NCI-H1930 (cell line): ENCODE measurements at places on chromosomes 13 and 19.

DNA sequence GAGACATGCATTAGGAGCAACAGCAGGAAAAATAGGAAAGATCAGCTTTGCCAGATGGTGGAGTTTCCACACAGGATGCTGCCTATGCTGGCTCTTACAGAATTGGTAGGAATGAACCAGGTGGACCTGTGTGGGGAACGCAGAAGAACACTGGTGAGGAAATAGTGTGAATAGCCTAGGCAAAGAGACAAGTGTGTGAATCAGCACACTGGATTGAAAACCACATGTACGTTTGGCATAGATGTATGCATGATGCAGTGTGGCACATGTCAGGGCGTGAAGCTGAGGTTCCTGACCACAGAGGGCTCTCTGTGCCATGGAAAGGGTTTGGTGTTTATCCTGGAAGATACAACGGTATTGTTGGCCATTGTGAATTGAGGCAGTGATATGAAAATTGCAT, 156.5 kb upstream of the SLC10A2 start:
- DNase-seq = no peak

GRCh38 chr13:39766464-39767158, 111.1 kb downstream of the COG6 start:
- DNase-seq = no peak

GRCh38 chr19:16036397-16036925, 39.8 kb upstream of the TPM4 start:
- DNase-seq = no peak

- DNase-seq = no peak
Measured at GRCh38 chr13:68908879-68909278, 1198.7 kb upstream of the ATXN8OS start.

GRCh38 chr13:83423381-83423780, 458.9 kb downstream of the SLITRK1 start:
- no peak for DNase-seq

GRCh38 chr19:41325947-41326706, 16.2 kb downstream of the CCDC97 start:
- DNase-seq = no peak

DNA sequence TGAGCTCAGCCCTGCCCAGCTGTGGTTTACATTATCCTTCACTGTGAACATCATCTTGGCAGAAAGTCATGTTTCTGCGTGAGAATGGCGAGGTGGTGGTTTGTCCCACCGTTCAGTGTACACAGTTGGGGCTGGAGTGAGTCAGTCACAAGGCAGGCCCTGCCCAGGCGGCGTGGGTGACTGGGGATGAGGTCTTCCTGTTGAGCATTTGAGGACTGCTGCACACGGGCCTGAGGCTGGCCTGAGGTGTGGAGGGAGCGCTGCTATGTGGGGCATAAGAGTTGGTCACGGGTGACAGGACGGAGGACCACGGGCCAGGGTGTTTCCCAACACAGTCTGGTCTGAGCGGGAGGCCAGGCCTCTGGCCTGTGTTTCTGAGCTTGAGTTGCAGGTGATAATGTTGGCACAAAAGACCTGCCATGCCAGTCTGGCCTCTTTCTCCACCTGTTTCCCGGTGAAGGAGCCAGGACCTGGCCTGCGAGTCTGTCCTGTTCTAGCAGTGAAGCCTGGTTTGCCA, 13.4 kb upstream of the C19orf33 start:
- no peak for DNase-seq

GRCh38 chr19:49212016-49212701, 54.6 kb downstream of the TRPM4 start:
- no peak for DNase-seq

DNA sequence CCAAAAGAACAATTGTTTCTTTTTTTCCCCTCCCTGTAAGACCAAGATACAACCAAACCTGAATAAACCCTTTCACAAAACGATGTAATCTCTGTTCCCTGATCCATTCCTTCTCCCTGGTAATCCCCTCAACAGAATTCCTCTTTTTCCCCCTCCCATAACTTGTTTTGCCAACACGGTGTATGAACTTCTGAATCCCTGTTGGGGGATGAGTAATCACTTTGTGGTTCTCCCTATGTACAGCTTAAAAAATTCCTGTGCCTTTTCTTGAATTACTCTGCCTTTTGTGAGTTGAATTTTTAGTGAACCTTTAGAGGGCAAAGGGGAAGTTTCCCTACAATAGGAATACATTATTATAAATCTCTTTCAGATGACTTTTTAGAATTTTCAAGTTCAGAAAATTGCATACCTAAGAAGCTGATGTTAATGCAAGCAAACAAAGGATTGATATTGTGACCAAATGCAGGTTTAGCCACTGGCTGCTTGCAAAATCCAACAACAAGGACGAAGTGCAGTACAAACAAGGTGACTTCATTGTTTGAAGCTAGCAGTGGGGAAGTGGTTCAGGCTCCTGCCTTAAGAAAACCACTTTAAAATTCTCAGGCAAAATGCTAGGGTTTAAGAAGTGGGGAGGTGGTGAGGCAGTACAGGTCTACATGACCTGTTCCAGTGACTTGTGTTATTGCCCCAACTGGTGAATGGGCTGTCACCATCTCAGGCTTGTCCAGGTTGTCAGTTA, 15.0 kb upstream of the EPSTI1 start:
- DNase-seq = no peak

DNA sequence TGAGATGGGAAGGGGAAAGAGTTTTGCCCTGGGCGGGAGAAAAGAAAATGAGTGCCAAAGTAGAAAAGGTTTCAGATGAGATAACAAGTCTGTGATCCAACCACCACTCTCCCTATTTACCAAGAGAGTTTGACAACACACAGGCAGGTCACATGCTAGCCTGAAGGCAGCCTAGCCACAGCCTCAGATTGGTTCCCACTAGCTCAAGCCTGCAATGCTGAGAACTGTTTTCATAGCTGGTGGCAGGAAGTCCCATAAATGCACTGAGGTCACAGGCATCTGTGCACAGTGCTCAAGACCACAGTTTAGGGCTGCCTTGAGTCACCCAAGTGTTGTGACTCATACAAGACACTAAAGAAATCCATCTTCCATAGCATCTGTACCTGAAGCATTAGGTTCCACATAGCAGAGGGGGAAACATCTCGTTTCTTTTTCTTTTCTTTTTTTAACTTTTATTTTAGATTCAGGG, 18.5 kb upstream of the POP4 start:
- no peak for DNase-seq

DNA sequence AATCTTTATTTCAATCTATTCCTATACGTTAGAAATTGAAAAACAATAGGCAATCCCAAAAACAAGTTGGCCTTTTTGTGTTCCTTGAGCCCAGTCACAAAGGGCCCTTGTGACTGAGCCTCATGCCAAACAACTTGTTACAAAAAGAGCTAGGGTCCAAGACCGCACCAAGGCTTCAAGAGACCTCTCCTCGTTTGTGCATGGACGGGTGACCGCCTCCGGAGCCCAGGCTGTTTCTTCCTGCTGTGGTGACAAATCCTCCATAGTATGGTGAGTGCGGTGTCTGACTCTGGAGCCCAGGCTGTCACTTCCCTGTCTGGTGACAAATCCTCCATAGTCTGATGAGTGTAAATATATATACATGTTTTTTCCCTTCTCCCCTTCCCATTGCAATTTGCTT, 63.7 kb downstream of the ZNF93 start:
- DNase-seq = no peak

- DNase-seq = no peak
Measured at GRCh38 chr13:39132286-39133230, 94.3 kb downstream of the NHLRC3 start.

- DNase-seq = no peak
Measured at GRCh38 chr19:53388168-53388567, 6.8 kb upstream of the ZNF765 start.

GRCh38 chr13:30721936-30722335, 13.4 kb upstream of the ALOX5AP start:
- no peak for DNase-seq

DNA sequence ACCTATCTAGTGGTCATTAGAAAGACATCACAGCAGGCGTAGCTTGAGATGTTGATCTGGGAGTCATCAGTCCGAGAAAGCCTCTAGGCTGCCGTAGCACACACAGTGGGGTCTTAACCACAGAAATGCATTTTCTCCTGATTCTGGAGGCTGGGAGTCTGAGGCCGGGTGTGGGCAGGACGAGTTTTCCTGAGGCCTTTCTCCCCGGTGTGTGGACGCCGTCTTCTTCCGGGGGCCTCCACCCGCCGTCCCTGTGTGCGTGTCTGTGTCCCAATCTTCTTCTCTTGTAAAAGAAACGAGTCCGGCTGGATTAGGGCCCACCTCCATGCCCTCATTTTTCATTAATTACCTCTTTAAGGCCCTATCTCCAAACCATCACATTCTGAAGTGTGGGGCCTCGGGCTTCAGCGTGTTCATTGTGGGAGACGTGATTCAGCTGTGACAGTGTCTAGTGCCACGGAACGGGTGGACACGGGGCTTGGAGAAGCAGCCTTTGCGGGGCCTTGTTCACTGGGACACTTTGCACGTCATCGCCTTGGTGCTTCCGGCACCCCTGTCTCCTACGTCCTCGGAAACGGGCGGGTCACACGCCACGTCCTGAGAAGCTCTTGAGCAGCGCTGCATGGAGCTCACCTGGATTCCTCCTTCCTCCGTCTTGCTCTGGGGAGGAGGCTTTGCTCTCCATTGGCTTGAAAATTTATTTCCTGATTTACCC, 208.9 kb upstream of the SOX1 start:
- no peak for DNase-seq

DNA sequence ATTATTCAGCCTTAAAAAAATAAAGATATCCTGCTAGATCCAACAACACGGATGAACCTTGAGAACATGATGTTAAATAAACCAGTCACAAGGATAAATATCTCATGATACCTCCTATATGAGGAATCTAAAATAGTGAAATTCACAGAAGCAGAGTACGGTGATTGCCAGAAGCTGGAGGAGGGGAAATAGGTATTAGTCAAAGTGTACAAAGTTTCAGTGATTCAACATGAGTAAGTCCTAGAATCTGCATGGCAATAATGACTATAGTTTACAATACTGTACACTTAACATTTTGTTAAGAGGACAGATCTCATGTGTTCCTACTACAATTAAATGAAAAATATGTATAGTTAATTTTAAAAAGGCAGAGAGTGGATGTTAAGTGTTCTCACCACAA, 206.6 kb upstream of the SLC10A2 start:
- DNase-seq = no peak

- no peak for DNase-seq
Measured at GRCh38 chr13:93409816-93410215, 183.2 kb downstream of the GPC6 start.

DNA sequence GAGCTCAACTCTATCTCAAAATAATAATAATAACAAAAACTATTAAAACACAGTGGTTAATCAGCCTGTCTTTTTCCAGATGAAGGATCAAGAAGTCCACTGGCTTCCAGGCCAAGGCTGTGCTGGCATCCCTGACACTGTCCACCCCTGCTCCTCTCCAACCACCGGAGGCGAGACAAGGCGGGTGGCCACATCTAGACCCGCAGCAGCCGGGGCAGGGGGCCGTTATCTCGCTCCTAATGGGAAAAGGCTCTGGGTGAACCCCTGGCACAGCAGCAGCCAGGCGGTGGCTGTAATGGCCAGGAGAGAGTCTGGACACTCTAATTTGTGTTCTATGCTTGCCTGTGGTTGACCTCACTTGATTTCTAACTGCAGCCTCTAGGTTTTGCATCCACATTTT, 158.0 kb upstream of the SOX1 start:
- no peak for DNase-seq

GRCh38 chr13:47039106-47039505, 142.3 kb upstream of the HTR2A start:
- no peak for DNase-seq

- DNase-seq = no peak
Measured at GRCh38 chr13:111598747-111599146, 278.3 kb downstream of the TEX29 start.

GRCh38 chr19:1384478-1385110, 887 bp downstream of the NDUFS7 start:
- no peak for DNase-seq

- no peak for DNase-seq
Measured at GRCh38 chr13:57045826-57046546, 94.7 kb upstream of the PRR20A start.

DNA sequence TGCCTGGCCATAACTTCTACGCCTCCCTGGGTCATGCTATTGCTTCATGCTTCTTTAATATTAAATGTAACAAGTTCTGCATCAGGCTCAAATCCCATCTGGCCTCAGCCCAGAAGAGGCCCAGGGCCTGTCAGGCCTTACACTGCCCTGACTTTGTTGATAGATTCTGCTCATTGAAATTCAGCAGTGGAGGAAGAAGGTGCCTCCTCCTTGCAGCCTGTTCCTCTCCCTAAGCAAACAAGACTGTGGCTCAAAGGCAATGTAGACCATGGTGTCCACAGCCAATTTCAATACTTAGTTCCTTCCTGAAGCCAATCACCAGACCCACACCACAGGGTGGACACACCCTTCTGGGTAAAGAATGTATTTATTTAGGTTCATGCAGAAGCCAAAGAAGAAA, 59.4 kb downstream of the LACC1 start:
- no peak for DNase-seq

- peak; percentile 97 for DNase-seq
Measured at GRCh38 chr19:2785244-2785997, at the start of gene THOP1. Gene THOP1, plus strand, starts transcription at chr19:2785503. Its CDS starts 160 bp downstream, at chr19:2785663.

DNA sequence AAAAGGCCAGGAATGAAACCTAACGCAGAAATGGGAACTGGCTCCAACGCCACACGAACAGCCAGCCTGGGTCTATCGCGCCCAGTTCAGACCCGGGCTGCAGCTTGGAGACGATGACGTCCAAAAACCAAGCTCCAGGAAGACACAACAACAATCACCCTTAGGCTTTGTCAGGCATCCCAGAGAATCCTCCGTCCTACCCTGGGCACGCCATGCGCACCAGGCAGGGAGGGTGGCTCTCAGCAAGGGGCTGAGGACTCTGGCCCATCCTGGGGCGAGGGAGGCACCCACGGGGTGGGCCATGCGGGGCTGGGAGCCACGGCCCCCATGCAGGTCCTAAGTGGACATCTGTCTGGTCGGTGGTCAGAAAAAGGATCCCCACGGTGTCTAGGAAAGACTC, 9.0 kb downstream of the RASA3 start:
- DNase-seq = no peak

DNA sequence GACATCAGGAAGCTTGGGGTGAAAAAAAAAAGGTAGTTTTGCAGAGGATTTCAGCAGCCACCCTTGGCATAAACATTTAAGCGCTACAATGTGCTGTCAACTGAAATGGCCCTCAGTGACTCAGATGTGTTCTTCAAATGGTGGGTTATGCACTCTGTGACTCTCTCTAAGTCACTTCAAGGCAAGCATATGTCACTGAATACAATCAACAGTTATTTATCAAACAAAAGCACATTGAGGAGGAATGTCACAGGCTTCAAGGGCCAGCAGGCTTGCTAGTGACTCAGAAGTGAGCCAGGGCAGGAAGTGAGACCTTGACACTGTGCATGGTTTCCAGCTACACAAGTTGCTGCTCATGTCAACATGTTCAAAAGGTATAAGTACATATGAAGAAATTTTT, 523.7 kb upstream of the HTR2A start:
- no peak for DNase-seq
